Vagina (tissue), 2 donors: ENCODE measurements at places on chromosomes 1 and 21. TPM values are rescaled to one million over a fixed set of nuclear protein-coding genes. Genes with fewer than 3 reads are reported as not detected.

DNA sequence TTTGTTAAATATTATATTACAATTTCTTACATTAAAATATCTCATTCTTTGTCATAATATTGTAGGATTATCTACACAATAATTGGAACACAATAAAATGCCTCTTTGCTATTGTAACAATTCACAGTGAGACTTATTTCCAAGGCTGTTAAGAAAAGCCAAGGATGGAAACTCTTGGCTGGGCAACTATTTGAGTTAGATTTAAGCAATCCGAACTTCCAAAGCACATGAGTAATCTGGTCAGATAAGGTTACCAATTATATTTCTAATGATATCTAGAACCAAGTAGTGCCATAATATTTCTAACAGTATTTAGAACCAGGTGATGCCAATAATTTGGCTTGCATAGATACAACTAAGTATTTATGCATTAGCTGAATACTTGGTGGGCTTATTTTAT is 154.7 kb upstream of the KCNK2 start:
- no peaks in the 10 kb centered on the region for H3K27me3 ChIP-seq
- DNase-seq = no peak
- H3K36me3 ChIP-seq = no peaks in the 10 kb centered on the region
- H3K27ac ChIP-seq = no peak overlapping the region

- DNase-seq = no peak
- no peak overlapping the region for H3K4me3 ChIP-seq
- H3K4me1 ChIP-seq = peaks cover under 1% of the 10 kb centered on the region
- no peaks in the 10 kb centered on the region for H3K27me3 ChIP-seq
Observed at GRCh38 chr1:3904843-3905185, 4.7 kb upstream of the C1orf174 start.

- H3K4me1 ChIP-seq = no peaks in the 10 kb centered on the region
- DNase-seq = no peak
- no peaks in the 10 kb centered on the region for H3K27me3 ChIP-seq
- H3K27ac ChIP-seq = no peak overlapping the region
- H3K36me3 ChIP-seq = no peaks in the 10 kb centered on the region
Observed at GRCh38 chr21:46304955-46305354, 18.7 kb downstream of the C21orf58 start.

- H3K36me3 ChIP-seq = no peaks in the 10 kb centered on the region
- H3K4me1 ChIP-seq = no peaks in the 10 kb centered on the region
- H3K27ac ChIP-seq = no peak overlapping the region
- DNase-seq = no peak
- H3K4me3 ChIP-seq = no peak overlapping the region
- H3K27me3 ChIP-seq = no peaks in the 10 kb centered on the region
Observed at GRCh38 chr1:197633447-197634078, 141.7 kb downstream of the DENND1B start.

- H3K27ac ChIP-seq = no peak overlapping the region
- H3K36me3 ChIP-seq = no peaks in the 10 kb centered on the region
- H3K27me3 ChIP-seq = no peaks in the 10 kb centered on the region
- no peak overlapping the region for H3K4me3 ChIP-seq
- no peaks in the 10 kb centered on the region for H3K4me1 ChIP-seq
- DNase-seq = no peak
Observed at GRCh38 chr1:162327788-162328165, 48.9 kb downstream of the SPATA46 start.

Gene COL8A2
- total RNA-seq = 6.4 TPM

Gene FCRLB
- not detected for total RNA-seq
